ENCODE measurements at places on chromosomes 7 and 10.

DNA sequence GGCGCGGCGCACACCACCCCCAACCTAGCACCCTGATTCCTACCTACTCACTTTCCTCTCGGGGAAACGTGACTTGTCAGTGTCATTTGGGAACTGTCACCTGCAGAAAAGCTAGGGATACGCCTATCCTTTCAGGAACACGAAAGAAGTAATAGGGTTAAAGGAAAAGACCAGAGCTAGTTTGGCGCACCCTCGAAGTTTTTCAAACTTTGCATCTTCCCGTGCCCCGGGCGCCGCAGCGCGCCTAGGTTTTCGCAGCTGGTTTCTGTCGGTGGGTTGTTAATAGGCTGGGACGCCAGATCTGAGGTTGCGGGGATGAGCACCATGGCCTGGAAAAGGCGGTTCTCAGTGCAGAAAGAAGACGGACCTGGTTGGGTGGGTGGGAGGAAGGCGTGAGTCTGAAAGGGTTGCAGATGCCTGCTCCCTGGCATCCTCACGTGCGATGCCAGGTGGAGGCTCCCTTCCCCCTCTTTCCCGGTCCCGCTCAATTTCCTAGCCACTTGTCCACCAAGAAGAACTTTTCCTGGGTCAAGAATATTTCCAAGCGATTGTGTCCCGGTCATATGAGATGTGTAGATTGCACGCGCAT is 568 bp upstream of the MEOX2 start:
- H3K36me3 ChIP-seq: no peaks in the 10 kb centered on the region
- peak overlapping the region; percentile 34 for H3K4me3 ChIP-seq
- H3K27me3 ChIP-seq: peaks cover 53% of the 10 kb centered on the region
- DNase-seq: peak; percentile 16
- peaks cover 19% of the 10 kb centered on the region for H3K4me1 ChIP-seq

- no peaks in the 10 kb centered on the region for H3K4me1 ChIP-seq
- H3K27me3 ChIP-seq: no peaks in the 10 kb centered on the region
- H3K27ac ChIP-seq: no peak overlapping the region
- H3K36me3 ChIP-seq: no peaks in the 10 kb centered on the region
- peak; percentile 26 for DNase-seq
Observed at GRCh38 chr10:90930971-90931871, 10.3 kb upstream of the ANKRD1 start.

- peaks cover 2% of the 10 kb centered on the region for H3K27me3 ChIP-seq
- H3K4me3 ChIP-seq: no peak overlapping the region
- no peaks in the 10 kb centered on the region for H3K36me3 ChIP-seq
- DNase-seq: no peak
- H3K27ac ChIP-seq: no peak overlapping the region
Observed at GRCh38 chr10:48681740-48682139, 2.9 kb upstream of the WDFY4 start.

DNA sequence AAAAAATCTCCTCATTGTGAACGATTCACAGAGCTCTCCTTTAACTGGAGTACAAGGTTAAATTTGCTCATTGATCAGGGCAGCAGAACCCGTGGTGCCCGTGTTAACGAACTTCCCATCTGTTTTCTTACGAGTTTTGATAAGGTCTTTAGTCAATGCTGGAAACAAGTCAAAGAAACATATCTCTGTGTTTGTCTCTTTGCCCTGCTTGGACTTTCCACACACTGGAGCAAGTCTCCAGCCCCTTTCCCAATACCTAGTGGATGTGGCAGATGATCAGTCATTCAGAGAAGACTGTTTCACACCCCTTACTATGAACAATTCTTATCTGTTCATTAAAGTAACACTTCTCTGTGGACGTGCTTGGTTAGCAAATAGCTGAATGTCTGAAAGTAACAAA is 121.3 kb downstream of the ARID5B start:
- peak overlapping the region; percentile 56 for H3K27ac ChIP-seq
- peak; percentile 66 for DNase-seq
- H3K4me1 ChIP-seq: peaks cover 55% of the 10 kb centered on the region
- no peaks in the 10 kb centered on the region for H3K27me3 ChIP-seq
- H3K4me3 ChIP-seq: no peak overlapping the region

GRCh38 chr7:77569514-77570232 is 32.6 kb downstream of the PTPN12 start:
- no peaks in the 10 kb centered on the region for H3K27me3 ChIP-seq
- no peak for DNase-seq
- H3K4me1 ChIP-seq: no peaks in the 10 kb centered on the region
- H3K4me3 ChIP-seq: no peak overlapping the region
- H3K27ac ChIP-seq: no peak overlapping the region

- no peaks in the 10 kb centered on the region for H3K4me1 ChIP-seq
- no peaks in the 10 kb centered on the region for H3K27me3 ChIP-seq
- H3K36me3 ChIP-seq: no peaks in the 10 kb centered on the region
- no peak overlapping the region for H3K27ac ChIP-seq
- H3K4me3 ChIP-seq: no peak overlapping the region
- DNase-seq: no peak
Observed at GRCh38 chr7:156437021-156437614, 203.5 kb upstream of the RNF32 start.

DNA sequence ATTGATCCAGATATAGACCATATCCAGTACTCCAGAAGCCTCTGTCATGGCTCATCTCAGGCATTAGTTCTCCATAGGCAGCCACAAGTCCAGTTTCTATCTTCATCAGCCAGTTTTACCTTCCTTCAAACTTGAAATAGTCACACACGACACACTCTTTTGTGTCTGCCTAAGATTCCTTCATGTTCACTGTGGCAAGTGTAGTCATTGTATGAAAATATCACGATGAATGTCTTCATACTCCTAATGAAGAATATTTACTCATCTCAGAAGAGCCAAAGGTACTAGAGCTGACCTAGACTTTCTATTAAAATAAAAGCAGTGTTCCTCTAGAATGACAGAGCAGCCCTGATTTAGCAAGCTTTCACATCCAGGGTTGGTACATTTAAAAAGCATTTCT is 230.7 kb downstream of the SNX13 start:
- H3K36me3 ChIP-seq: no peaks in the 10 kb centered on the region
- no peak overlapping the region for H3K4me3 ChIP-seq
- H3K27ac ChIP-seq: no peak overlapping the region
- H3K27me3 ChIP-seq: no peaks in the 10 kb centered on the region
- no peaks in the 10 kb centered on the region for H3K4me1 ChIP-seq

GRCh38 chr7:155455776-155456737 is 1.9 kb upstream of the EN2 start:
- no peak overlapping the region for H3K27ac ChIP-seq
- peaks cover 6% of the 10 kb centered on the region for H3K4me1 ChIP-seq
- DNase-seq: no peak
- H3K27me3 ChIP-seq: peaks cover 94% of the 10 kb centered on the region
- no peaks in the 10 kb centered on the region for H3K36me3 ChIP-seq

DNA sequence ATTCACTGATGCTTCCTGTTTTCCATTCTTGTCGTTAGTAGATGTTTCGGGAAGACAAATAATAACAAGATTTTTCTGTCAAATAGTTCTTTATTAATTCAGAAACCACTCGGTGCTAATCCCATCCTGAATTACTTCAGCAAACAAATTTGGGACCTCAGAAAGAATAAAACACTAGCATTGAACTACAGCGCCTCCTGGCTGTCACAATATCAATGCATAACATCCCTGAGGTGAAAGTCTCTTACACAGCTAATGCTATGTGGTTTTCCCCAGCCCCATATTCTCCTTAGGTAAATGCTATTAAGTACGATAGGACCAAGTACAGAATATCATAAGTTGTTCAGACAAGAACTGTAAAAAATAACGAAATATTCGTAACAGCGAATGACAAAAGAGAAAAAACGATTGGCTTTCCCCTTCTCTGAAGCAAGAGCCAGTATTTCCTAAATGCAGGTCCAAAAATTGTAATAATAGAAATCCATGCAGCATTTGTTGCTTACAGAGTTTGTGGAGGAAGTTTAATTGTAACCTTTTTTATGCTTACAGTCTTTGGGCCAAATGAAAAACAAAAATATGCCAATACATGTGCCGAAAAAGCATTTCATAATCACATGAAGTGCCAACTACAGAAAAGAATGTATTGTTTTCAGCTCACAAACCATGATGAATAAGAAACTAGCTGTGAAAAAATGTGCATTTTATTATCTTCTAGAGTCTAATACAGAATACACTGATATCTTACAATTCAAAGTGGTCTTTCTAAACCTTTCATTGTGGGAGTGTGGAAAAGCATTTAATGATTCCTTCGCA is 47.3 kb downstream of the MYPN start:
- DNase-seq: peak; percentile 54
- peaks cover 4% of the 10 kb centered on the region for H3K4me1 ChIP-seq
- no peaks in the 10 kb centered on the region for H3K27me3 ChIP-seq
- H3K36me3 ChIP-seq: no peaks in the 10 kb centered on the region
- no peak overlapping the region for H3K27ac ChIP-seq
- no peak overlapping the region for H3K4me3 ChIP-seq

DNA sequence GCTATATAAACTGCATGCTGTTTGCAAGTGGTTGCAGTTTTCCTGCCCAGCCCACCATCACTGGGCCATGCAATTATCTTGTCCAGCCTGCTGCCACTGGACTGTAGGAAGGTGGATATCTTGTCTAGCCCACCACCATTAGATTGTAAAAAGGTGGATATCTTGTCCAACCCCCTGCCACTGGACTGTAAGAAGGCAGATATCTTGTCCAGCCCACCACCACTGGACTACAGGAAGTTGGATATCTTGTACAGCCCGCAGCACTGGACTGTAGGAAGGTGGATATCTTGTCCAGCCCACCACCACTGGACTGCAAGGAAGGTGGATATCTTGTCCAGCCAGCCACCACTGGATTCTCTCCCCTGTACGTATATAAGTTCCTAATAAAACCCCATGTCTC is 69.8 kb downstream of the SKAP2 start:
- H3K4me3 ChIP-seq: no peak overlapping the region
- no peaks in the 10 kb centered on the region for H3K4me1 ChIP-seq
- H3K36me3 ChIP-seq: no peaks in the 10 kb centered on the region
- DNase-seq: no peak
- no peak overlapping the region for H3K27ac ChIP-seq
- H3K27me3 ChIP-seq: no peaks in the 10 kb centered on the region
